ENCODE measurements at places on chromosomes 7 and 10.

DNA sequence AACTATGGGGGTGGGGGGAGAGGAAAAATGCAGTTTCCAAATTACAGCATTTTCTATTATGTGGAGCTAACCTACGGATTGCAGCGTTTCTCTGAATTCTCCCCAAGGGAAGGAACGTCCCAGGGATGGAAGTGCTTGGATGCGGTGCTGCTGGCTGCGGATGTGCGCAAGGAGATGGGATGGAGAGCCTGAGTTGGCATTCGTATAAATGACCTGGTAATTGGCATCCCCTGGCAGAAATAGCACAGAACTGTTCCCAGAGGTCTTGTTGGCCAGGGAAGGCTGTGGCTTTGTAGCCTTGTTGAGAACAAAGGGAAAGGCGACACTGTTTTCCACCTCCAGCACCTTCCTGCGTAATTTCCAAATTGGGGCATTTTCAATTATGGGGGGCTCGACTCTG is 2.7 kb downstream of the ORAI2 start:
- DNase-seq: no peak

DNA sequence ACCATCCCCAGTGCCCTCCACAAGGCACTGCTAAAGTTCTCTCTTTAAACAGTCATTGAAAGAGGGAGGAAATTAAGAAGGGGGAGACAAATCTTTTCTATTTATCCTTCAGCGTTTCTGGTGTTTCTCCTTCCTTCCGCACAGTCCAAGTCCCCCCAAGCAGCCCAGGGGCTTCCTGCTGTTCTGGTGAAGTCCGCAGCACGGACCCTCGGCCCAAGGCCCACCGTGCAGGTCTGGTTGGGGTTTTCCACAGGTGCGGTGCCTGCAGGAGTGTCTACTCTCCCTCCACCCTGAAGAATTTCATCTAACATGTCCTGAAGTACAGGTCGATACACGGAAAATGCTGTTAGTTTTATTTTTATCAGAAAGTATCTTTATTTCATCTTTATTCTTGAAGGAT is 34.1 kb upstream of the KNDC1 start:
- no peak for DNase-seq

DNA sequence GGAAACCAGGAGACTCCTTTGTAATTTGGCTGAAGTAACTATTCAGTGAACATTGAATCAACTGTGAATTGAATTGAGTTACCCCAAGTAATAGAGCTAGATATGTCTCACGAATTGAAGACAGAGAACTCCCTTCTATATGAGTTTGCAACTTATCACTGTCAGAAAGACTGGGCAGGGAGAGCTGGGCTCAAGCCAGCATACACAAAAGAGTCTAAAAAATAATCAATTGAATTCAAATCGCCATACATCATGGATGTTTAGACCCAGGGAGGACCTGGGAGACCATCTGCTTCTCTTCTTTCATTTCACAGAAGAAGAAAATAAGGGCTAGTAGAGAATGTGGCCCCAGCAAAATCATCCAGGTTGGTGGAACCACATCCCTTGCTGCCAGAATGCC is 503.1 kb upstream of the AUTS2 start:
- DNase-seq: no peak

- DNase-seq: no peak
Measured at GRCh38 chr10:5565205-5565545, 40.4 kb downstream of the CALML3 start.

GRCh38 chr10:7410301-7410861 is 453 bp downstream of the SFMBT2 start:
- no peak for DNase-seq

Measured in NCI-H1417 (cell line).